Brain microvascular endothelial cell (primary cell): ENCODE measurements at places on chromosomes 3 and 15.

DNA sequence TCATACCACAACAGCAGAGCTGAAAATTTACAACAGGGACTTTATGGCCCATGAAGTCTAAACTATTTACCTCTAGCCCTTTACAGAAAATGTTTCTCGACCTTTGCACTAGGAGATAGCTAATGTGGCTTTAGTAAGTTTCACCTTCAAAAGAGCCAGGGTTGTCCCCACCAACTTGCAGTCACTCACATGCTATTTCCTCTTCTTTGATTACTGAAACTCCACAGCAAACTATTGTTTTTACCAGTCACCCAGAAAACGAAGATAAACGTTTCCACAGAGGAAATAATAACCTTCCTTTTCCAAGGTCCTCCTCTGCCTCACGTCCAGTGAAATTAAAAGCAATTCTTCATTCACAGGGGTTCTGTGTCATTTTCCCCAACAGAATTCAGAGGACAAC is 48.2 kb downstream of the WWTR1 start:
- DNase-seq: no peak

GRCh38 chr3:76096836-76097588 is 311.7 kb upstream of the ZNF717 start:
- peak; percentile 54 for DNase-seq

- DNase-seq: no peak
These were observed 14.1 kb upstream of the CA12 start for GRCh38 chr15:63395730-63396151.

- no peak for DNase-seq
These were observed 1.9 kb upstream of the MYZAP start for GRCh38 chr15:57589754-57590153.

- no peak for DNase-seq
These were observed 8.4 kb upstream of the NMNAT3 start for GRCh38 chr3:139686206-139686605.

DNA sequence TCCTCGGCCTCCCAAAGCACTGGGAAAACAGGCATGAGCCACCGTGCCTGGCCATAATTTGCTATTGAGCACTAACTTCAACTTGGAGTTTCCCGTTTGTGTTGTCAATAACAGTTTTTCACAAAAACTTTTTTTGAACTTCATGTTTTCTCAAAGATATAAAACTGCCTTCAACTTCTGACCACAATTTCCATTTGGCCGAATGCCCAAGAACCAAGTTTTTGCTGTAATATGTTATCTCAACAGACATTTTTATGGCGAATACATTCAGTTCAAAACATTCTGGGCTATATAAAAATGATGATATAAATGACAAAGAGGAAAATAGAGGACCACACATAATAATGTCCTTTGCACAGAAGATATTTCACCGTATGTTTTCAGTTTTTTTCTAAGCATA is 56.4 kb downstream of the NEDD4 start:
- DNase-seq: peak; percentile 83

GRCh38 chr3:42730294-42730693 is 27.7 kb upstream of the HHATL start:
- no peak for DNase-seq

DNA sequence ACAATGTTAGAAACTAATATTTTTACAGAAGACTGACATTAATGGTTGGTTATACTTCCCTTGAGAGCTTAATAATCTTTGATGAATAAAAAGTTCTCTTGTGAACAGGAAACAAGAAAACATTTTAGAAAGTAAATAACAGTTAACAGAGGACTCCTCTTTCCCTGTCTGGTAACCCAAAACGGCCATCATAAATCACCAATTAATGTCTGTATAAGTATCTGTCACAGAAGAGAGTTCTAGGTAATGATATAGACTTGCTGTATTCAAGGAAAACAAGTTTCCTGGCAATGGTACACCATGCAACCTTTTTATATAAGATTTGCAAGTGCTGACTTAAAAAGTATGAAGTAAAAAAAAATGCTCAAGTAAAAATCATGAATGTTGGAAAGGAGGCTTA is 426.7 kb downstream of the SOX2 start:
- no peak for DNase-seq

- DNase-seq: no peak
These were observed 10.4 kb downstream of the COL6A6 start for GRCh38 chr3:130527426-130527825.

DNA sequence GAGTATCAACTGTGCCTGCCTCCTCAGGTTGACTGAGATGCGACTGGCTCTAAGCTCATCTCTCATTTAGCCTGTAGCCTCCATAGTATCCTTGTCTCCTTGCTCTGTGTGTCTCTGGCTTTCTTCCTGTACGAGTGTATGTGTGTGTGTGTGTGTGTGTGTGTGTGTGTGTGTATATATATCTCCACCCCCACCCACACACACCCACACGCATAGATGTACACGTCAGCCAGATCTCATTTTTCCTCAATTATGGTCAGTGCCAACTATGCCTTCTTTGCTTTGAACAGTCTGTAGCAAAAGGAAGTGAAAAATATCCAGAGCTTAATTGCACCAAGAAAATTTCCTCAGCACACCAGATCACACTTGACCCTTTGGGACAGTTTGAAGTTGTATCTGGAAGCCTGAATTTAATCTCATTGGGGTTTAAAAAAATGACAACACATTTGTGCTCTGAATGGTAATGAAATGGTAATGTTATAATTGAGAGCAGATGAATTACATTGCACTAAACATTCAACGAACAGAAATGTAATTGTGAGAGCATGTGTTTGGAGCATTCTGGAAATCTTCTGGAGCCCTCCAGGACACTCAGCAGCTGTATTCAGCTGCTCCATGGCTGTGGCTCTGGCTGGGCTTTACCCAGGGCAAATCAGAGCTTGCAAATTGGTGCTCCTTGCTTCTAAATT is 63.6 kb downstream of the RYR3 start:
- no peak for DNase-seq

- DNase-seq: no peak
These were observed 316.4 kb downstream of the CNTN4 start for GRCh38 chr3:2415083-2415482.

DNA sequence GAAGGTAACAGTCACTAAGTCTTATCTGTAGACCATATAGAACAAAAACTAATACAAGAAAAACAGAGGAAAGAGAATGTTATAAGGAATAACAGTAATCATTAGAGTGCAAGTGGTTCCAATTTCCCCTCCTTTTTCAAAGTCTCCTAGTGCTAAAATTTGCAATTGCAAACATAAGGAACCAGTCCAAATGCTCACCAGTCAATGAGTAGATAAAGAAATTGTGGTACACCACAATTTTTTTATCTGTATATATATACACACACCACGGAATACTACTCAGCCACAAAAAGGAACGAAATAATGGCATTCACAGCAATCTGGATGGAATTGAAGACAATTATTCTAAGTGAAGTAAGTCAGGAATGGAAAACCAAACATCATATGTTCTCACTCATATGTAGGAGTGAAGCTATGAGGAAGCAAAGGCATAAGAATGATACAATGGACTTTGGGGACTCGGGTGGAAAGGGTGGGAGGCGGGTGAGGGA is 38.9 kb upstream of the RSL24D1 start:
- no peak for DNase-seq

DNA sequence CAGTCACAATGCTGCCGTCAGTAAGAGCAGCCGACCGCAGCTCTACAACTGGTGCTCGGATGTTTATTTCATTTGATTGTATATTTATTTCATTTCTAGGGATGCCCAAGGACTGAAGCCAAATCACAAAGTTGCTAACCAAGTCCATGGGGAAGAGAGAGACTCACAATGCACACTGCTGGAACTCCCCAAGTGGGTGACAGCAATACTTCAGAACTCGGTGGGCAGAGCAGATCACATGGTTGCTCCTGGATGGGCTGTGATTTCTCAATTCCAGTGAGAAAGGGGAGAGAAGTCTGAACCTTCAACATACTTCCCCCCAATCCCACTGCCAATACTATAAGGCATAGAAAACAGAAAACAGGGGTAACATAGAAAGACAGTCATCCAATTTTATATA is 265.8 kb upstream of the WNT5A start:
- no peak for DNase-seq

GRCh38 chr15:52262364-52262763 is 33.2 kb downstream of the MYO5C start:
- no peak for DNase-seq

GRCh38 chr3:15539066-15539465 is 17.6 kb upstream of the COLQ start:
- no peak for DNase-seq

DNA sequence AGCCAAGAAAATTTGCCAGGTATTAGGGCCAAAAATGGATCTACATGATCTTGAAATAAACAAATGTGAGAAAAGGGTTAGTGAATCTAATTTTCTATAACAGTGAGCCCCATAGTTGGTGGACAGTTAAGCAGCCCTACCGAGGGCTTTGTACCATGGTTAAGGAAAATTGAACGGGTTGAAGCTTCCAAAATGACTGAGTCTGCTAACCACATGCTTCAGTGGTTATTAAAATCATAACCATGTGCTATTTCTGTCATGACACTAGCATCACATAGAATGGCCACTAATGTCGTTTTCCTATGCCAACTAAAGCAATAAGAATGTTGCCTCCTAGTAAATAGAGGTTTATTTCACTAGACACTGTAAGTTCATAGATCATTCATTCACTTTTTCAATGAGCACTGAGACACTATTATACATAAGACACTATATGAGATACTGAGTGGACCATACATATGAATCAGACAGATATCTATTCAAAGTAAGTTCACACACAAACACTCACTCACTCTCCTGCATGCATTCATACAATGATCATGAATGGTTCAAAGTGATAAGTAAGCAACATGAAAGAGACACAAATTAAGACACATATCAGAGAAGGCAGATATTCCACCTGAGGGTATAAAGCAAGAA is 4.3 kb downstream of the SST start:
- no peak for DNase-seq

DNA sequence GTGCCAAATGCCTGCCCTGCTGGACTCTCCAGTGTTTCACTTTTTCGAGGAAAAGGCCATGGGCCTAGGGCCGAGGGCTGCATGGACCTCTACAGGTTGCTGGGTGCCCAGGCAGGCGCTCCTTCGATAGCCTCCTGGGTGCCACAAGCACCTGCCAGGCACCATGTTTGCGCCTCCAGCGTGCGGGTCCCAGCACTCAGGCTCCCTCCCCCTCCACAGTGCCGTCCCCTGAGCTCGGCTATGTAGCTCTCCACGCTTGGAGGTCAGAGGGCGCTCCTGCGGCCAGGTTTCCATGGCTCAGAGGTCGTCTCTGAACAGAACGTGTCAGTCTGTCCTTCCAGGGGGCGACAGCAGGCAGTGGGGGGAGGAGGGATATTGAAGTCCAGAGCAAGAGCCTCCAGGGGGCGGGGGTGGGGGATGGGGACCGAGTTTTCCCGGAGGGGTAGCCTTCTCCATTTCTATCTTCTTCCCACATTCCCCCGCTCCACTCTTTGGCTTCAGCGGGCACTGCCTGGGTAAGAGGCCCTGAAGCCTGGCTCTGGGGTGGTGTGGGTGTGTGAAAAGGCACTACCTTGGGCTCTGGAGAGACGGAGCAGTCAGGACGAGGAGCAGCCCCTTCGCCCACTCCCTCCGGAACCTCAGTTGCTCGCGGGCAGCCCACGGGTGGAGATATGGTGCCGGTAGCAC is 3.6 kb downstream of the ONECUT1 start:
- no peak for DNase-seq

GRCh38 chr15:79168922-79169456 is 78.4 kb upstream of the RASGRF1 start:
- peak; percentile 17 for DNase-seq

GRCh38 chr3:81013360-81013759 is 748.1 kb downstream of the GBE1 start:
- DNase-seq: no peak

DNA sequence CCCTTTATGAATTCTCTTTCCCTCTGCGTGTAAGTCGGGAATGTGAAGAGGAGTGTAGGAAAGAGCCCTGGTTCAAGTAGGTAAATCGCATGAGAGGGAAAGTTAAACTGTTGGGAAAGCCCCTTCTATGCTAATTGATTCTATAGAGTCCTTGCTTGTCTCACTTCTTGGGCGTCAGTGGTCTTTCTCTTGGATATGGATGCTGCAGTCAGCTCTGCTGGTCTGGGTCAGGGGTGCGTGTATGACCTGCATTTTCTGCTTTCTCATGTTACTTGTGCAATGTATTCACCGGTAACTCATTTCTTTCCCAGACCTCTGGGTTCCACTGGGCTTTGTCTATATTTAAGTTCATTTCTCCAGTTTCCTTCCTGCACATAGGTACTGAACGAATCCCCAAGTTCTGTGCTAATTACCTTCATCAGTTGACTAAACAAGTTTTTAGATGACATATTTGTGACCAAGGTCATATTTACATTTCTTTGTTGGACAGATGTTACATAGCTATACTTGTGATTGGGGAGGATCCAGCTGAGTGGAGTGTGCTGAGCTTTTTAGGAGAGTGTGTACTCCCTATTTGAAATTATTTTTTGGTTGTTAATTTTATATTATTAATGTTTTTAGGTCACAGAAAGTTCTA is 1.4 kb downstream of the SETD5 start:
- DNase-seq: peak; percentile 56

GRCh38 chr3:131582438-131582837 is 79.7 kb upstream of the MRPL3 start:
- no peak for DNase-seq

DNA sequence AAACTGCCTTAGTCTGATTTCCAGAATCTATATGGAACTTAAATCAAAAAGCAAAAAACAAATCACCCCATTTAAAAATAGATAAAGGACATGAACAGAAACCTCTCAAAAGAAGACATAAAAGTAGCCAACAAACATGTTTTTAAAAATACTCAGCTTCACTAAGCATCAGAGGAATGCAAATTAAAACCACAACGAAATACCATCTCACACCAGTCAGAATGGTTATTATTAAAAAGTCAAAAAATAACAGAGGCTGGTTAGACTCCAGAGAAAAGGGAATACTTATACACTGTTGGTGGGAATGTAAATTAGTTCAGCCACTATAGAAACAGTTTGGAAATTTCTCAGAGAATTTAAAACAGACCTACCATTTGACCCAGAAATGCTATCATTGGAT is 367.9 kb downstream of the ZIC4 start:
- no peak for DNase-seq

GRCh38 chr15:82710208-82710555 is 507 bp upstream of the AP3B2 start:
- no peak for DNase-seq

- no peak for DNase-seq
These were observed 227.2 kb downstream of the RSRC1 start for GRCh38 chr3:158337110-158337509.

GRCh38 chr15:75049392-75049791 is 26.0 kb downstream of the PPCDC start:
- no peak for DNase-seq

DNA sequence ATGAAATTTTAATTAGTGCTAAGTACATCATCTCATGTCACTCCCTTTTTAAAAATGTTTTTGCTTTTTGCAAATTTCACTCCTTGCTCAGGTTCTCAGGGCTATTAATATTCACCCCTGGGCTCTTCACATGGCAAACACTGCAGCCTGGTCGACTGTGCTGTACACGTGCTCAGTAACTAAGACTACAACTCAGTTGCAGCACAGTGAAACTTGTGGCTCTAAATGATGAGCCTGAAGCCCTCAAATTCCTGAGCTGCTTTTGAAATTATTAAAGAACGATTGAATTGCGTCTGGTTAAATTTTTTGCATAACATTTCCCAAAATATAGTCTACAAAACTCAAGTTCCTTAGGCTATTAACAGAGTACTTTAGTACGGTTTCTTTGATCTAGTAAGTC is 159.3 kb upstream of the C2CD4B start:
- no peak for DNase-seq
